Osteocyte (in vitro differentiated cells): ENCODE measurements at places on chromosomes 16 and 17. TPM values are rescaled to one million over a fixed set of nuclear protein-coding genes. Genes with fewer than 3 reads are reported as not detected.

DNA sequence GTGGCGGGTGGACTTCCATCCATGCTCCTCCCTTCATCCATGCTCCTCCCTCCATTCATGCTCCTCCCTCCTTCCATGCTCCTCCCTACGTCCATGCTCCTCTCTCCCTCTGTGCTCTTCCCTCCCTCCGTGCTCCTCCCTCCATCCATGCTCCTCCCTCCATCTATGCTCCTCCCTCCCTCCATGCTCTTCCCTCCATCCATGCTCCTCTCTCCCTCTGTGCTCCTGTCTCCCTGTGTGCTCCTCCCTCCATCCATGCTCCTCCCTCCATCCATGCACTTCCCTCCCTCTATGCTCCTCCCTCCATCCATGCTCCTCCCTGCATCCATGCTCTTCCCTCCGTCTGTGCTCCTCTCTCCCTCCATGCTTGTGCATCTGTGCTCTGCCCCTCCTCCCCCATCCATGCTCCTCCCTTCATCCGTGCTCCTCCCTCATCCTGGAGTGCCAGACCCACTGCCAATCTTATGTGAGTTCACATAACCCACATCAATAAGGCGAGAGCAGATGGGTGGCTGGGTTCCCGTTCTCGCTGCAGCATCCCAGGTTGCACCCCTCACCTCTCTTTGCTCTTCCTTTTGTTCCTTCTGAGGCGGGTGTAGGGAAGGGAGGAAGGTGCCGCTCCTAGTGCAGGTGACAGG lies 22.8 kb downstream of the KSR1 start:
- no peak overlapping the region for H3K4me3 ChIP-seq
- H3K27me3 ChIP-seq = no peaks in the 10 kb centered on the region
- H3K27ac ChIP-seq = no peak overlapping the region
- H3K4me1 ChIP-seq = peaks cover 42% of the 10 kb centered on the region
- H3K36me3 ChIP-seq = peaks cover 2% of the 10 kb centered on the region

GRCh38 chr16:57903656-57904055 lies 67.3 kb downstream of the CNGB1 start:
- H3K27me3 ChIP-seq = peaks cover 44% of the 10 kb centered on the region
- no peak overlapping the region for H3K4me3 ChIP-seq
- no peaks in the 10 kb centered on the region for H3K4me1 ChIP-seq
- no peak for DNase-seq
- no peak overlapping the region for H3K27ac ChIP-seq
- H3K36me3 ChIP-seq = no peaks in the 10 kb centered on the region

- DNase-seq = no peak
- no peaks in the 10 kb centered on the region for H3K4me1 ChIP-seq
- H3K36me3 ChIP-seq = no peaks in the 10 kb centered on the region
- no peak overlapping the region for H3K27ac ChIP-seq
Observed at GRCh38 chr16:23362460-23363317, 60.6 kb downstream of the SCNN1B start.

DNA sequence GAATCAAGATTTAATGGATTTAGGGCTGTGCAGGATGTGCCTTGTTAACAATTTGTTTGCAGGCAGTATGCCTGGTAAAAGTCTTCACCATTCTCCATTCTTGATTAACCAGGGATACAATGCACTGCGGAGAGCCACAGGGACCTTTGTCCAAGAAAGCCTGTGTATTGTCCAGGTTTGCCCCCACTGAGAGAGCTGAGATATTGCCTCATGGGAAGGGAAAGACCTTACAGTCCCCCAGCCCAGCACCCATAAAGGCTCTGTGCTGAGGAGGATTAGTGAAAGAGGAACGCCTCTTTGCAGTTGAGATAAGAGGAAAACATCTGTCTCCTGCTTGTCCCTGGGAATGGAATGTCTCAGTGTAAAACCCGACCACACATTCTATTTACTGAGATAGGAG lies 2169.6 kb downstream of the TP53TG3F start:
- no peaks in the 10 kb centered on the region for H3K4me1 ChIP-seq
- H3K36me3 ChIP-seq = no peaks in the 10 kb centered on the region
- no peak overlapping the region for H3K27ac ChIP-seq
- H3K4me3 ChIP-seq = no peak overlapping the region
- no peak for DNase-seq

DNA sequence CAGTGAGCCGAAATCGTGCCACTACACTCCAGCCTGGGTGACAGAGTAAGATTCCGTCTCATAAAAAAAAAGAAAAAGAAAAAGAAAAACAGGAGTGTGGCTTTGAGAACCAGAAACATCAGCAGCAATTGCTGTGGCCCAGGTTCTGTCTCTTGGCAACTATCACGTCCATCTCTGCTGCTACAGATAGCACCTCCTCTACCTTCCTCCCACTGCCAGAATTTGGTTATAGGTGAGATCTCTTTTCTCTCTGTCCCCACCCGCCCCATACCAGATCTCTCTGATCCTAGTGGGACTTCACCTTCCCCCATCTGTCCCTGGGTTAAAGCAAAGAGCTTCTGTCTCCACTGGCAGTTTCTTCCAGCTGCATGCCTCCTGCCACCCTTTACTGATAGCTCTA lies 3.1 kb downstream of the TLCD2 start:
- H3K27ac ChIP-seq = no peak overlapping the region
- peaks cover 18% of the 10 kb centered on the region for H3K4me1 ChIP-seq
- no peak overlapping the region for H3K4me3 ChIP-seq
- no peak for DNase-seq
- peaks cover 11% of the 10 kb centered on the region for H3K36me3 ChIP-seq
- no peaks in the 10 kb centered on the region for H3K27me3 ChIP-seq

GRCh38 chr17:8062435-8062806 lies 23.6 kb downstream of the ALOX15B start:
- no peak overlapping the region for H3K4me3 ChIP-seq
- no peaks in the 10 kb centered on the region for H3K36me3 ChIP-seq
- no peak for DNase-seq
- peaks cover 65% of the 10 kb centered on the region for H3K27me3 ChIP-seq

GRCh38 chr16:31192856-31193642 lies 9.5 kb downstream of the PYCARD start:
- H3K27ac ChIP-seq = no peak overlapping the region
- H3K27me3 ChIP-seq = no peaks in the 10 kb centered on the region
- H3K4me1 ChIP-seq = no peaks in the 10 kb centered on the region
- peaks cover 66% of the 10 kb centered on the region for H3K36me3 ChIP-seq
- no peak for DNase-seq

DNA sequence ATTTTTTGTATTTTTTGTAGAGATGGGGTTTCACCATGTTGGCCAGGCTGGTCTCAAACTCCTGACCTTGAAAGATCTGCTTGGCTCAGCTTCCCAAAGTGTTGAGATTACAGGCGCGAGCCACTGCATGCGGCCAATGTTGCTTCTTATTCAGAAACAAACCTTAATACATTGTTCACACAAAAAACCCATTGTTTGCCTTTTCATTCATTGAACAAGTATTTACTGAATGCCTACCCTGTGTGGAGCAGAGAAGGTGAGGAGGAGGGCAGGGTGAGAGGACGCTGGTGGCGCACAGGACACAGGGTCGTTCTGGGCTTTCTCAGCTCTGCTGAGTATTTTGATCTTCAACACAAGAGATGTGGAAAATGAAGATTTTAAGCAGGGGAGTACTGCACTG lies 8.0 kb upstream of the KRT23 start:
- no peak for DNase-seq
- H3K36me3 ChIP-seq = no peaks in the 10 kb centered on the region
- H3K4me1 ChIP-seq = no peaks in the 10 kb centered on the region
- peaks cover 5% of the 10 kb centered on the region for H3K27me3 ChIP-seq

DNA sequence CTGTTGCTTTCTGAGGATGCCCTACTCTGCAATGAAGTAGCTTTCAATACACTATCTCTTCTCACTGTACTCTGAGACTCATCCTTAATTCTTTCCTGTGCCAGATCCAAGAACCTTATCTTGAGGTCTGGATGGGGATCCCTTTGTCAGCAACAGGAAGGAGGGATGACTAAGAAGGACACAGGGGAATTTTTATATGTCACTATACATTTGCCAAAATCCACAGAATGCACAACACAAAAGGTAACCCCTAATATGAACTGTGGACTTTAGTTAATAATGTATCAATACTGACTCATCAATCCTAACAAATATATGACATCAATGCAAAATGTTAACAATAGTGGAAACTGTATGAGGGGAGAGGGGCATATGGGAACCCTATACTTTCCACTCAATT lies 4.7 kb upstream of the RBBP6 start:
- H3K4me3 ChIP-seq = no peak overlapping the region
- no peak overlapping the region for H3K27ac ChIP-seq
- no peak for DNase-seq
- peaks cover 23% of the 10 kb centered on the region for H3K27me3 ChIP-seq
- peaks cover 1% of the 10 kb centered on the region for H3K4me1 ChIP-seq

DNA sequence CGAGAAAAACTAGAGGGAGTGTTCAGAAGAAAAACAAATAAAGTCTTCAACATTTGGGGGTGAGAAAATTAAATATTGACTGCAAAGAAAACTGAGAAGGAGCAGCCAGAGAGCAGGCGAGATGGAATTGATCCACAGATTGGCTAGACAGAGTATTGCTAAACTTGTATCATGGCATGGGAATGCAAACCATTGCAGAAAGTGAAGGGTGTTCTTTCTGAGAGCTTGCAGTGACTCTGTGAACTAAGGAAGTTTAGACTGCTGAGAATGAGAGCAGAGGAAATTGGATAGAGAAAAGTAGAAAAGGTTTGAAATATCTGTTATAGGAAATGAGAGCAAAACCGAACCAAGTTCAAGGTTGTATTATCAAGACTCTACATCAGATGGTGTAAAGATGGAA lies 191.5 kb downstream of the HS3ST3A1 start:
- H3K27ac ChIP-seq = no peak overlapping the region
- no peaks in the 10 kb centered on the region for H3K36me3 ChIP-seq
- DNase-seq = no peak
- H3K27me3 ChIP-seq = no peaks in the 10 kb centered on the region

- peaks cover 3% of the 10 kb centered on the region for H3K4me1 ChIP-seq
- peaks cover 12% of the 10 kb centered on the region for H3K36me3 ChIP-seq
- no peak overlapping the region for H3K27ac ChIP-seq
- no peak overlapping the region for H3K4me3 ChIP-seq
- no peak for DNase-seq
- H3K27me3 ChIP-seq = no peaks in the 10 kb centered on the region
Observed at GRCh38 chr16:21656795-21657768, 4.7 kb upstream of the IGSF6 start.

GRCh38 chr17:28133562-28133970 lies 91.1 kb downstream of the NLK start:
- no peak overlapping the region for H3K27ac ChIP-seq
- no peak for DNase-seq
- no peak overlapping the region for H3K4me3 ChIP-seq
- H3K27me3 ChIP-seq = no peaks in the 10 kb centered on the region
- H3K4me1 ChIP-seq = peaks cover 11% of the 10 kb centered on the region

GRCh38 chr17:35390663-35391062 lies 17.2 kb upstream of the SLFN11 start:
- no peak for DNase-seq
- peaks cover under 1% of the 10 kb centered on the region for H3K36me3 ChIP-seq
- H3K4me3 ChIP-seq = no peak overlapping the region
- H3K4me1 ChIP-seq = no peaks in the 10 kb centered on the region
- H3K27ac ChIP-seq = no peak overlapping the region

GRCh38 chr17:77006971-77007649 lies 133.7 kb upstream of the SEC14L1 start:
- no peak overlapping the region for H3K4me3 ChIP-seq
- H3K27me3 ChIP-seq = peaks cover 19% of the 10 kb centered on the region
- H3K27ac ChIP-seq = no peak overlapping the region
- no peaks in the 10 kb centered on the region for H3K36me3 ChIP-seq
- DNase-seq = no peak
- peaks cover 3% of the 10 kb centered on the region for H3K4me1 ChIP-seq

WFIKKN1 gene
- total RNA-seq = 0.47 and 0.56 TPM in 2 replicates

PKMYT1 gene
- 10.4 and 14.0 TPM in 2 replicates for total RNA-seq

TPSG1 gene
- not detected in 2 replicates for total RNA-seq

CCL8 gene
- total RNA-seq = not detected in 2 replicates

SLC6A2 gene
- not detected in 2 replicates for total RNA-seq

ZG16B gene
- total RNA-seq = not detected in 2 replicates

GDPD3 gene
- total RNA-seq = 3.2 and 3.6 TPM in 2 replicates

EPX gene
- total RNA-seq = not detected in 2 replicates

CACNB1 gene
- total RNA-seq = 15.4 and 17.9 TPM in 2 replicates

COL1A1 gene
- 25,918 and 28,023 TPM in 2 replicates for total RNA-seq

ZPBP2 gene
- total RNA-seq = not detected in 2 replicates
